Ovary (tissue), 10 donors: ENCODE measurements at places on chromosomes 16 and 17. TPM values are rescaled to one million over a fixed set of nuclear protein-coding genes. Genes with fewer than 3 reads are reported as not detected.

CCDC200 gene
- not detected for total RNA-seq

TEN1 gene
- 10.5 TPM for total RNA-seq

KRT13 gene
- 3.6 TPM for total RNA-seq

C16orf96 gene
- 0.12 TPM for total RNA-seq

CA5A gene
- total RNA-seq: not detected

GDPD3 gene
- 7.0 TPM for total RNA-seq

CXCL16 gene
- total RNA-seq: 25.4 TPM

C16orf74 gene
- total RNA-seq: not detected

DNA sequence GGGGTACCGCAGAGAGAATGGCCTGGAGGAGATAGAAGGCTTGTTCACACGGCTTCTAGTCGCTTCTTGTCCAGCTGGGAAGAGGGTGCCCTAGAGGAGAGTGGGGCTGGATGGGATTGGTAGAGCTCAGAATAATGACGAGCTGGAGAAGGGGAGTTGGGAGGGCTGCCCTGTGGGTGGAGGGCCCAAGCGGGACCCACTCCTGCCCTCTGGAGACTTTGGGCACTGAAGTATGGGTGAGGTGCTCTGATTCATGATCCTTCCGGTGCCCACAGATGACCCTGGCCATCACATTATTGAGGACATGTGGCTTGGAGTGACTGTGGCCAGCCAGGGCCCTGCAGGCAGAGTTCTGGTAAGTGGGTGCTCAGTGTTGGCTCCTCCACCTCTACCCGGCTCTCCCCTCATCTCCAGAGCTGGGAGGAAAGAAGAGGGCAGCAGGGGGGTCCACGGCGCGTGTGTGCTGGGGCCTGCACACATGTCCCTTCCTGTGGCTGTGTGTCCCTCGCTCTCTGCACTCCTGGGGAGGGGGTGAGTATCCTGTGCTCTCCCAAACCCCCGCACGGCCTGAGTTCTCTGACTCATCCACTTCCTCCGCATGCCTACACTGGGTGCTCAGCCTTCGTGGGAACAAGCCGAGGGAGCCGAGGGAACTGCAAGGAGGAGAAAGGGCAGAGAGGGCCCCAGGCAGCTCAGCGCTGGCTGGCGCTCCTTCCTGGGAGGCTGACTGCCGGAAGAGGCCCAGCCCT is 8.5 kb downstream of the ITGA3 start:
- peak; percentile 74 for DNase-seq

DNA sequence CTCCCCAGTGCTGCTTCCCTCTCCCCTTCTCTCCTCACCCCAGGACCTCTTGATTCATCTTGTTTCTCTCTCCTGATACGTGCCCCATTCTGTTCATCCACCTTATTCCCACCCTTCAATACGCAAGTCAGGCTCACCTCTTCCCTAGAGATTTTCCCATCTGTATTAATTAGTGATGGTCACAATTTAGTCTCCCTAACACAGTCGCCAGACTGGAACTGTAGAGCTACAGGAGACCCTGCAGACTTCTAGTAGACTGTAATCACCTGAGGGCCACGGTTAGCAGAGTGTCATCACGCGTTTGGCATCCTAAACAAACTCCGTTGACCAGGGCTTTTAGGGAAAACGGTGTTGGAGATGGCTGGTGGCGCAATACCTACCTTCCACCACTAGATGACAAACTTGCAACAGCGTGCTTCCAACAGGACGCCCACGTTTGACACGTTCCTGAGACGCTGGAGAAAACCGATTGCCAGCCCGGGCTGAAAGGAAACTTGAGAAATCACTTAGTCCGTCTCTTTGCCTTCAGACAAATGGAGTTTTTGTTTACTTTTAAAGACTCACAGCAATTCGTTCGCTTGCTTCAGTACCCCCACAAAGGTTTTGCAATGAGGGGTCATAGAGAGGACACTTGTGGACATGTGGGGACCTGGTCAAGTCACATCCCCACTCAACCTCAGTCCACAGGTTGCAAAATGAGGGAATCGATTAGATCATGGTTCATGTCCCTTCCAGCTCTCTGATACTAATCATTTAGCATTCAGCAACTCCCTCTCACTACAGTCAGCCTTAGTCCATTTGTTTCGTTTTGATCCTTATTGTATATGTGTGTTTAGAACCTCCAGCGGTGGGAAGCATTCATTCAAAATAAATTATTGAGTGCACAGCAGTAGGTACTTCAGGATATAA is 20.6 kb downstream of the MYL4 start:
- DNase-seq: peak; percentile 80

DNA sequence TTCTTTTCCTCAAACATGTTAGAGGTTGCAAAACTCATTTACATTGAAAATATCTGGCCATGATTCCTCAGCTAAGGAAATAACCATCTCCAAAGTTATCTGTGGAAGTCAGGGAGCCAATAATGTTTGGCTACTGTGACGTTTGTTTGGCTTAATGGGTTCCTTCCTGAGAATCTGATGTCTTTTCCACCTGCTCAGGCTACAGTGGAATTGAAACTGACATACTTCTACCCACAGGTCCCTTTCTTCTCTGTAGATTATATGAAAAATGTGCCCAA is 221.1 kb upstream of the XYLT1 start:
- DNase-seq: no peak

DNA sequence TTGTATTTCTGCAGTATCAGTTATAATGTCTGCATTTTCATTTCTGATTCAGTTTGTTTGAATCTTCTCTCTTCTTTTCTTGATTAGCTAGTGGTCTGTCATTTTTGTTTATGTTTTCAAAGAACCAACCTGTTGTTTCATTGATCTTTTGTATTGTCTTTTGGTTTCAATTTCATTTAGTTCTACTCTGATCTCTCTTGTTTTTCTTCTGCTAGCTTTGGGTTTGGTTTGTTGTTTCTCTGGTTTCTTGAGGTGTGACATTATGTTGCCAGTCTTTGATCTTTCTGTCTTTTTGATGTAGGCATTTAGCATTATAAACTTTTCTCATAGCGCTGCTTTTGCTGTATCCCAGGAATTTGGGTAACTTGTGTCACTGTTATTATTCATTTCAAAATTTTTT is 107.2 kb downstream of the PHKB start:
- DNase-seq: no peak

GRCh38 chr17:47703191-47703591 is 9.2 kb downstream of the TBKBP1 start:
- peak; percentile 59 for DNase-seq

DNA sequence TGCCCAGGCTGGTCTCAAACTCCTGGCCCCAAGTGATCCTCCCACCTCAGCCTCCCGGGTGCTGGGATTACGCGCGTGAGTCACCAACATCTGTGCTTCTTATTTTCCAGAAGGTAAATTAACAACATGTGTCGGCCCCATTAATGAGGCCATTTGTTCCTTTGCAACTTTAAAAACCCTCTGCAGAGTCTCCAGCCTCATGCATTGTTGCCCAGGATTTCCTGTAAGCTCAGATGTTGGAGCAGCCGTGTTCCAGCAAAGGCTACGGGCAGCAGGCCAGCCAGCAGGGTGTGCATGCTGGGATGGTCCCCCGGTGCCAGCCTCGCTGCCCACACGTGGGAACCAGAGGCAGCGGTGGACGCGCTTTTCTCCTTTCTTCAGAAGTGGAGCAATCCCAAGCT is 19.1 kb upstream of the HEXD start:
- DNase-seq: no peak

DNA sequence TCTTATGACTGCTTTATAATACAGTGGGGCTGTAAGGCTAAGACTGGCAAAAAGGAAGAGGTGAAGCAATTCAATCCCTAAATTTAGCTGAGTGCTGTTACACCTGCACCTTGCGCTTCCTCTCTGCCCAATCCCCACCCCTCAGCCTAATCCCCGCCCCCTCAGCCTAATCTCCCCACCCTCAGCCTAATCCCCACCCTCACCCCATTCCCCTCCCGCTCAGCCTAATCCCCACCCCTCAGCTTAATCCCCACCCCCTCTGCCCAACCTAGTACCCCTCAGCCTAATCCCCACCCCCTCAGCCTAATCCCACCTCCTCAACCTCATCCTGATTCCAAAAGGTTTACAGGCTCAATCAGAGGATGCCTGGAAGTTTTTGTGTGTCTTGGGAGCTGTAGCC is 155.5 kb downstream of the PMP22 start:
- DNase-seq: no peak

- no peak for DNase-seq
Observed at GRCh38 chr16:50271148-50272041, 5.0 kb downstream of the ADCY7 start.
